ENCODE measurements at places on chromosomes 13 and 19. TPM values are rescaled to one million over a fixed set of nuclear protein-coding genes. Genes with fewer than 3 reads are reported as not detected.

IQCN gene
- 0.22 TPM for total RNA-seq

- DNase-seq, result no peak
These were observed 3.6 kb downstream of the ANO8 start for GRCh38 chr19:17331045-17331558.

DNA sequence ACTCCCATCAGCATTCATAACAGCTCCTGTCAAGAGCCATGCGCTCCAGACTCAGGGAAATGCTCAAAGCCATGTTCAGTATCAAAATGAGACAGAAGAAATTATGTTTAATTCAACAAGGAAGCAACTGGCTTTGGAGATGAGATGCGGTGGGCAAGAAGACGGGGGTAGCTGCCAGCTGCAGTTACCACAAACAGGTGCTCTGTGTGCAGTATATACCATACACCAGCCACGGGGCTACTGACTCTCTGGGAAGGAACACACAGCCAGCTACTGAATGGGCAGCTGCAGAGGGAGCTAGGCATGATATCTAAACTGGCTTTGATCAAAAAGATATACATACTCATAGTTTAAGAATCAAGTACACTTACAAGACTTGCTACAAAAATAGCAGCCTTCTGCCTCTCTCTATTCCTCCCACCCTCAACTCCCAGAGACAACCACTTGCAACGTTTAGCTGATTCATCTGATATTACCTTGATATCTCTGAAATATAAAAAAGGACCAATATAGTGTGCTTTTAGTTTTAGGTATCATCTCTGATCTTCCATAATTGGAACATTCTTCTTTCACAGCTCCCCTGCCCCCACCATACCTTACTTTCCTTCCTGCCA lies 593.0 kb downstream of the UQCRFS1 start:
- DNase-seq, result no peak

DNA sequence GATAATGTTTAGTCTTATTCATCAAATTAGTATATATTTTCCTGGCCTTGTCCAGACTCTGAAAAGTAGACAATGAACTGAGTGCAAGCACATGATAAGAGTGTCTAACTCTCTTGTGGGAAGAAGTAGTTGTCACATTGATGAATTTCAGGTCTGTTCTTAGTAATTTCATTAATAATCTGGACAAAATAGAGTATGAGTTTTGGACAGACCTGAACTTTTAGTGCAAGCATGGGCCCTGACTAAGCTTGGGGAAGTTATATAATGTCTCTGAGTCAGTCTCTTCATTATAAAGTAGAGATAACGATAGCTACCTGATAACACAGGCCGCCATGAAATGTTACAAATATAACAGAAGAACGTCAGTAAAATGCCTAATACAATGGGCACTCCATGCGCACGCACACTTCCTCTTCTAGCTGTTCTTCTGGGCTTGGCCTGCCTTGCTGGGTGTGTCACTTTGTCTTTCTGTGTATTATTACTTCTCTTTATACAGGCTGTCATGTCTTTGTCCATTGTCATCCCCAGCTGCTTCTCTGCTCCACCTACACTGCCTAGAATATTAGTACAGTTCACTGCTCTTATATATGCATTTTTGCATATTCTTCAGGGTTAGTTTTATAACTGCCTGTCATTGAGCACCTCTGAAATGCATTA lies 129.1 kb upstream of the HTR2A start:
- DNase-seq, result no peak

- DNase-seq, result no peak
These were observed 19.7 kb downstream of the ZFR2 start for GRCh38 chr19:3849092-3849491.

COL4A1 gene
- 489 TPM for total RNA-seq

GRCh38 chr19:35879068-35879467 lies 10.7 kb downstream of the APLP1 start:
- DNase-seq, result no peak

RYR1 gene
- total RNA-seq, result not detected

- DNase-seq, result no peak
These were observed 318.8 kb downstream of the SPRY2 start for GRCh38 chr13:80022146-80022545.

MBD3L2 gene
- not detected for total RNA-seq
